ENCODE measurements at places on chromosomes 11 and 22.

DNA sequence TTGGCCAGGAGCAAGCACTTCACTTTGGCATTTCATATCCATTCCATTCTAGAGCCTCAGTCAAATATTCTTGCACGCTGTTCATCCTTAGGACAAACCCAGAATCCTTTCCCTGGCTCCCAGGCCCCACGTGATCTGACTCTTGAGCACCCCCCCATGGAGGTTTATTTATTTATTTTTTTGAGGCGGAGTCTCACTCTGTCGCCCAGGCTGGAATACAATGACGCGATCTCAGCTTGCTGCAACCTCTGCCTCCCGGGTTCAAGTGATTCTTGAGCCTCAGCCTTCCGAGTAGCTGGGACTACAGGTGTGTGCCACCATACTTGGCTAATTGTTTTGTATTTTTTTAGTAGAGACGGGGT, 12.7 kb upstream of the TSGA10IP start:
- no peak overlapping the region for H3K27ac ChIP-seq
- peaks cover 2% of the 10 kb centered on the region for H3K27me3 ChIP-seq
- no peaks in the 10 kb centered on the region for H3K36me3 ChIP-seq
- DNase-seq, result no peak
- no peak overlapping the region for H3K4me3 ChIP-seq
- peaks cover 4% of the 10 kb centered on the region for H3K4me1 ChIP-seq

DNA sequence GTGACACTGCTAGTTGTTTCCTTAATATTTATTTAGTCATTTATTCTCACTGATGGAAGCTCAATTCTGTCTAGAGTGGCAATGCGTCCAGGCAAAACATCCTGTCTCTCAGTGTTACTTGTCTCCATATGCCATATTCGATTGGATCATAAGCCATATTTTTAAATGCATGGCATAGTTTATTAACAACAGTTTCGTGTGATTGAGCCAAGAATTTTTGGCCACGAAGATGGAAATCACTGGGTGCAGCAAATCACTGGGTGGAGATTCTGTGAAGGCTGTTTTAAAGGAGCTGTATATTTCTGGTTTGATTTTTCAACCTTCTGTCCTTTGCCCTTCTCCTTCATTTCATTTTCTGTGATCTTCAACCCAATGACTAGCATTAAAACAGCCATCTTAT, 205.2 kb downstream of the JRKL start:
- no peak overlapping the region for H3K4me3 ChIP-seq
- no peaks in the 10 kb centered on the region for H3K36me3 ChIP-seq
- H3K27ac ChIP-seq, result no peak overlapping the region
- no peak for DNase-seq
- no peaks in the 10 kb centered on the region for H3K27me3 ChIP-seq

DNA sequence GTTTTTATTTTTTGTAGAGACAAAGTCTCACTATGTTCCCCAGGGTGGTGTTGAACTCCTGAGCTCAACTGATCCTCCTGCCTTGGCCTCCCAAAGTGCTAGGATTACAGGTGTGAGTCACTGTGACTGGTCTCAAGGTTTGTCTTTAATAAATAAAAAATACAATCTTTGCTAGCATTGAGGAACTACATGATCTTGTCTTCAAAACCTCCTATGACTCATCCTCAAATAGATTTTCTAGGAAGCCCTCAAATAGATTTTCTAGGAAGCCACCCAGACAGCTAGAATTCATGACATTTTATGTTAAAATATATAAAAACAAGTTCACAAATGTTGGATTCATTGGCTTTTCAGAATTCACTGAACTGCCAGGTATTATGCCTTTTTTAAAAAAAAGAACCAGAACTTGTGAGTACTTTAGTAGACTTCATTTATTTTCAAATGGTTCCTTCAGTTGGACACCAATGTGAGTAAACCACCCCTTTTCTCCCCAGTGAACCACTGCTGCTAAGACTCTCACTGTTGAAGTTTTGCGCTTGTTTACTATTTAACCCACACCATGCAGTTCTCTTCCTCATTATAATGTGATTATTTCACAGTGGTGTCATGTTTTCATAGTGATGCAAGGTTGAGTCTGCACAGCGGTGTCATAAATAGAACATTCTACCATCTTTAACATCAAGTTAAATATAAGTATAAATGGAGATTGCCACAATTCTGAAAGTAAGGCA, 303.9 kb downstream of the CASP12 start:
- DNase-seq, result no peak
- no peak overlapping the region for H3K27ac ChIP-seq
- no peaks in the 10 kb centered on the region for H3K4me1 ChIP-seq
- H3K4me3 ChIP-seq, result no peak overlapping the region

- no peak for DNase-seq
- no peaks in the 10 kb centered on the region for H3K27me3 ChIP-seq
- peaks cover 8% of the 10 kb centered on the region for H3K4me1 ChIP-seq
Observed at GRCh38 chr11:77776455-77776854, 44.1 kb downstream of the RSF1 start.

Data from endothelial cell (in vitro differentiated cells).